ENCODE measurements at places on chromosomes 5 and 9.

- DNase-seq, result no peak
Measured at GRCh38 chr5:61409568-61409967, 77.5 kb downstream of the ZSWIM6 start.

GRCh38 chr9:73541923-73542322 lies 390.3 kb downstream of the ANXA1 start:
- no peak for DNase-seq

GRCh38 chr5:122870219-122870856 lies 24.9 kb downstream of the SNX24 start:
- DNase-seq, result no peak

- no peak for DNase-seq
Measured at GRCh38 chr5:9599391-9599790, 30.8 kb downstream of the TAS2R1 start.

DNA sequence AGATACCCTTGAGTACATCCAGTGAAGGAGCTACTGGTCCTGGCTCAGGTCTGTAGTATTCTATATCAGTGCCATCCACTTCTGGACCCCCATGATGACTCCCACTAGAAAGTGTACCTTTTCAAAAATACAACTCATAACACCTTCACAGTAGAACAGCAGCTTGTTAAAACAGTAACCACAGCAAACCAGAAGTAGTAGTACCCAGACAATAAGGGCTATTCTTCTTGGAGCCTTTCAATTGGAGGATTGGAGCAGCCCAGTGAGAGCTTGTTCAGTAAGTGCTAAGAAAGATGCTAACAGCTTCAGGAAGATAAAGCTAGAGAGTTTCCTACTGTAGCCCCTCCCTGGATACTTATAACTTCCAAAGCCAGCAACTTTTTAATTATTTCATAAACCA lies 10.1 kb downstream of the ARL14EPL start:
- DNase-seq, result no peak

DNA sequence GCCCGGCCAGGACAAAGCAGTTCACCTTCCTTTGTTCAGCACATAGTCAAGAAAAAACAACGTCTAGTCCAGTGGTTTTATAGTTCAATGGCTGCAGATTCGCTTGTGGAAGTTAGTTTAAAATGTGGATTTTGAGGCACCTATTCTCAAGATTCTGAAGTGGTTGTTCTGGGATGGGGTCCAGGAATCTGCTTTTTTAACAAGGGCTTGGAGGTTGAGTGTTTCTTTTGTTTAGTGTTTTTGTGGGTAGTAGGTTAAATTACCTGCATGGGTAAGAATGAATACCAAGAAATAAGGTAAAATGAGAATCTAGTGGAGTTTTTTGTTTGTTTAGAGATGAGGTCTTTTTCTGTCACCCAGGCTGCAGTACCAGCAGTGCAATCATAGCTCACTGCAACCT lies 28.4 kb upstream of the NADK2 start:
- no peak for DNase-seq

DNA sequence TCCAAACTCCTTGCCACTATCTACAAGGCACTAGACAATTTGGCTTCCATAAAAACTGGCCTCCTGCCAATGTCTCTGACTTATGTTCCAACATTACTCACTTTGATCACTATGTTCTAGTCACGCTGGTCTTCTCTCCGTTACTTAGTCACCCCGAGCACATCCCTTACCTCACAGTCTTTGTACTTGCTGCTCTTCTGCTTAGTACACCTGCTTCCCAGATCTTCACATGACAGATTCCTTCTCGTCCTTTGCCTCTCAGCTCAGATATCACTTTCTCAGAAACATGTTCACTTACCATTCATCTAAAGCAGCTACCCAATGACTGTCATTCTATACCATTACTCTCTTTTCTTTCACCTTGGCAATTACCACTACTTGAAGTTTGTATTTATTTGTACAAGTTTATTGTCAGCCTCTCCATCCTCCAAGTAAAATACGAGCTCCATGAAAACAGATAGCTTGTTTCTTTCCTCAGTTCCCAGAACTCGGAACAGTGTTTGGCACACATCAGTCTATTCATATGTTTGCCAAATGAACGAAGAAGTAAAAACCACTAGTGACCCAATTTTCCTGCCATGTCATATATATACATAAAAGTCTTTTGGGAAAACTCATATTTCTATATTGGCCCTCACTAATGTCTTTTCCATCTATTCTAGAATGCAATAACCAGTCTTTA lies 5.9 kb upstream of the SLC22A5 start:
- DNase-seq, result no peak

DNA sequence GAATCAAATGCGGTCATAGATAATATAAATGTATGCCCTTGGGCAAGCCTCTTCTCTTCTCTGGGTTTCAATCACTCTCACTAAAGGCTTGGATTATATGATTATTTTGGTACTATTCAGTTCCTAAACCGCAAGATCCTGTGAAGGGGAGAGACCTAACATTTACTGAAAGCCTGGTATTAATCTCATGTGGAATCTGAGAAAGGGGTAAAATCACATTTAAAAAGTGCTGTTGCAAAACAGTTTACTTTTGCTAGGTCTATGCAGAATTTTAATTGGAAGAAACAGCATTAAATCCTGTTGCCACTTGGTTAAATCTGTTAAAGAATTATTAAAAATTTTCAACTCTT lies 50.7 kb downstream of the SLC44A1 start:
- DNase-seq, result no peak

DNA sequence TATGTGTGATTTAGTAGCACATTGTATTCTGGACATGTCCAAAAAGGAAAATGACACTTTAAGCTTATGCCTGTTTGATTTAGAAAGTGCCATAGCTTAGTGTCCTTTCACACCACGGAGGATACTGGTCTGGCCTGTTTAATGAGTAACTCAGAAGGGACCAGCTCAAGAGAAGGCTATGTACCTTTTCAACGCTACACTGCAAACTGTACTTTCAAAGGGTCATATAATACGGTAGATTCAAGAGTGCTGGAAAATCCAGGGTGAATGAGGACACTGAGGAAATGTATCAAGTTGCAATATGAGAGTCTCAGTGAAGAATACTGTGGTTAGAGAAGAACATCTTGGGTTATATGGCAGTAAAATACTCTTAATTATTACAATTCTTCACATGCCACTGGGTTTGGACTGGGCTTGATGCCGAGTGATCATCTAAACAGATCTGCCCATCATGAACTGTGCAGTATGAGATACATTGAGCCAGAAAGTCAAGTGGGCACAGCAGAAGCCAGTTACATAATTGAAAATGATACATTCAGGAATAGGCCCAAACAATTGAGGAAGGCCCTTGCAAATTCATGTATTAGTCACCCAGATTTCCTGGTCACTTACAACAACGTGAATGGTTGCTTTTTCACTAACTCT lies 1211.5 kb upstream of the CDH9 start:
- DNase-seq, result no peak

GRCh38 chr9:109101202-109101595 lies 18.5 kb downstream of the TMEM245 start:
- no peak for DNase-seq

DNA sequence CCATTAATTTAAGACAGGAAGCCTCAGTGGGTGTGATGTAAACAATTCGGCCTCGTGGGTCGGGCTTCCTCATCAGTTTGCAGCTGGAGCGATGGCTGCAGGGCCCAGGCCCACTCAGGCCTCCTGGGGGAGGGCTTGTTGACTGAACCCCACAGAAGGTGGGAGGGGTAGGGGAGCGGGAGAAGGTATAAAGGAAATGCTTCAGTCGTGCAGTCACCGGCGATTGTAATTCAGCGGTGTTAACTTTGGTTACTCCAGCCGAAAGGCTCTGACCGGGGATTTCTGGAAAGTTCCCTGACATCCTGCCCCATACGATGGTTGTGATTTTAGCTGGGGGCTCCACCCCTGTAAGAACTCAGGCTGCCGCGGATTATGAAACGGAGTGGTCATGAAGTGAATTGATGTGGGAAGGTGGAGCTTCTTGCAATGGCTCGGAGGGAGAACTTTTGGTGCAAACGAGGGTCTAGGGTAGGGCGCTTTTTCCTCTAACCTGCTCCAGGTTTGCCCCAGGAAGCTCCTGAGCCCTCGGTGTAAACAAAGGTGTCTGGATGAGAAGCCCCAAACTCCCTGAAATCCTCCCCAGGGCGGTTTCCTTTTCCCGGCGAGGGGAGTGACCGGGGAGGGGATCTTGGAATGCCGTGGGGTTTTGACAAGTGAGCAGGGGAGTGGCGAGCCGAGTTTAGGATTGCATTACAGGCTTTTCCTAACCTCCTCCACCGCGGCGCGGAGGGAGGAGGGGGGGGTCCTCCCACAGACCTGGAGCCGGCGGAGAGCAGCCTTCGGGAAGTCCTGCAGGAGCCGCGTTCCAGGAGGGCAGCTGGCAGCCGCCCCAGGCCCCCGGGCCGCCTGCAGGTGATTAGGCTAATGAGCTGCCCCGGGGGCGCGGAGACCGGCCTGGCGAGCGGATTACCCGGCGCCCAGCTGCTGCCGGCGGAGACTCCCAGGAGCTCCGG lies 215.5 kb downstream of the PDZD2 start:
- DNase-seq, result no peak

GRCh38 chr5:163245584-163245983 lies 191.8 kb upstream of the CCNG1 start:
- DNase-seq, result no peak

DNA sequence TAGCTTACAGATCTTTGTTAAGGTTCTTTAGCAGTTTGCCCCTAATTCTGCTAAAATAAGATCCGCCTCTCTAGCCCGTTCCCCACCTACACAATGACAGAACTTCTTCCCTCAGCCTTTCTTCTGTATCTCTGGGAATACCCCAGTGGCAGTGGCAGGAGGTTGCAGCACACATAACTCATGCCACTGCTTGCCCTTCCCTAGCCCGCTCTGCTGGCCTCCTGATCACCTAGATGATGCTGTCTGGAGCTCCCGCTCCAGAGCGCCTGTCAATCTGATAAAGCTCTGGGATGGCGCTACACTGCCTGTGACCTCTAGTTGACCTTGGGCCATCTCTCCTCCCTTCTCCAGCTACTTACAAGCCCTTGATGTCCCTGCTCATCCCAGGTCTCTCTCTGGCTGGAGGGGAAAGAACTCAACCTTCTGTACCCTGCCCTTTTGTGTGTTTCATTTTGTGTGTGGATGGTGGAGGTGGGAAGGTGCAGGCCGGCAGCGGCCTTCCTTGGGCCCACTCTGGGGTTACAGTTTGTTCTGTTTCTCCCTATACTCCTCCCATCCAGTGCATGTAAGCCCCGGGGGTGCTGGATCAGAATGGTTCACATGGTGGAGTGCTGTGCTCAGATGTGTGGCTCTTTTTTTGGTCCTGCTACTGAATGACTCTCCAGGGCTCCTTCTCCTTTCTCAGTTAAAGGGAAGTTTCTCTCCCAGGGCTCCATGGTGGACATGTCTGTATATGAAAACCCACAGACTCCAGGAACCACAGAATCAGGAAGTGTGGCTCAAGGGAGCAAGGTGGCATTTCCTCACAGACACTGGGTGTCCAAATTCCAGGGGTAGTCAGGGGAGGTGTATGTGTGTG lies 29.1 kb downstream of the MTX3 start:
- no peak for DNase-seq

GRCh38 chr5:12354686-12355085 lies 450.4 kb upstream of the CTNND2 start:
- no peak for DNase-seq

DNA sequence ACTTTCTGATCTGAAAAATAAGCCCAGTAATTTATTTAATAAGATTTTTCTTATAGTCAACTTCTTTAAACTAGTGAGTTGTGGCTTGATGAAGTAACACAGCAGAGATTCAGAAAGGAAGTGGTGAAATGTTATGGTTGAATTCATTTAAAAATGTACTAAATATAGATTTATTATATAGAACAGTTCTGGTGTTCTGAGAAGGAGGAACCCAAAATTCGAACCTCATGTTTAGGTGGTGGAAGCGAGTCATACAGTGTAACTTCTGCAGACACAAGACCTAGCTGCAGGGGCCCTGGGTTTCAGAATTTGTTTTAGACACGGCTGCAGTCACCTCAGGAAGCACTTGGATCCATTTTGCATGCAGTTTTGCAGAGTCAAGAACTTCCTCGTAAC lies 188.2 kb downstream of the TRIO start:
- no peak for DNase-seq

DNA sequence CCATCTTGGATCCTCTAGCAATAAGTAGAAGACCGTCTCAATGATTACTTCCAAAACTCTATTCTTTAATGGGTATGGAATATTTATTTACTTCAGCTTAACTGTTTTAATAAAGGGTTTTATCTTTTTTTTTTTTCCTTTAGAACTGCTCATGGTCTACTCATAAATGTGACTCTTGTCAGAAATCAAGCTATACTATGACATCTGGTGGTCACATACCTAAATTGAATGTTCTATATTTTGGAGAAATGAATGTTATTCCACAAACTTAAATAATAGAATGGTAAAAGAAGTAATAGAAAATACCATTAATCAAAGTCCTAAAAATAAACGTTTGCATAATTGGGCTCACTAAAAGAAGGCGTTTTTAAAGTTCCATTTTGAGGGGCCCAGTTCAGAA lies 131.2 kb upstream of the PLCXD3 start:
- DNase-seq, result no peak

DNA sequence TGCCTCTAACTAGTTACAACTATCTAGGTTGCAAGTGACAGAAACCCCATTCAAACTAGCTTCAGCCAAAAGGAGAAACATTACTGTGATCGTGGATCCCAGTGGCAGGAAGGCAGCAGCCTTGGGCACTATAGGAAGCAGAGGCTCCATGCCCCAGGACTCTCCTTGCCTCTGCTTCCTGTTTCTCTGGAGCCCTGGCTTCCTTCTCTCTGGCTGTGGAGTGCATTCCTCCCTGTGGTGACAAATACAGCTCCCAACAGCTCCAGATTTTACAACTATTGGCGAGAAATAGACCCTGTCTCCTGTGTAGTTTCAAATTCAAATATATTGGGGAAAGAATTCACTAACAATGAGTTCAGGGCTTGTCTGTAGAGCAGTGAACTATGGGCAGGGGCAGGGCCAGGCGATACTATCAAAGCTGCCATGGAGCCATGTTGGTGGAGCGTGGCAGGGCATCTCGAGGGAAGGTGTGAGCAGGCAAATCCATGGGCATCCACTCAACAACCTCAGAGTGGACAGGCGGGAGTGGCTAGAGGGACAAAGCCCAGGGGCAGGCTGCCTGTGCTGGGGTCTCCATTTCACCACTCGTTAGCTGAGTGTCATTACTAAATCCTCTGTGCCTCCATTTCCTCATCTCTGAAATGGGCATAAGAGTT lies 189.5 kb downstream of the ERCC6L2 start:
- DNase-seq, result no peak

DNA sequence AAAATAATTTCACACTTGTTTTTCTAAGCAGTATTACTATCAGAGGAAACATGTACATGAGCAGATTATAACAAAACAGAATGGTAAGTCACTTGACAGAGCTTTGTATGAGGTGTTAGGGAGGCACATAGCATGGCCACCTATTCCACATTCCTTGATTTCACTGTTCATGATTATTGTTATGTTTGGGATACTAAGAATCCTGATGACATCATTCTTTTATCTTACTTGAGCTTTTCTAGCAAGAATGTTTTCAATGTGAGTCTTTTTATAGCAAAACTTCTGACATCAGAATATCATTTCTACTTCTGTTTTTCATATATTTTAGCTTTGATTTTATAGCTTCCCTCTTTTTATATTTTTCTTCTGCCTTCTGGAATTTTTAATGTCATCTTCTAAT lies 208.2 kb downstream of the DMRTA1 start:
- no peak for DNase-seq

GRCh38 chr5:14741801-14742440 lies 77.4 kb downstream of the OTULIN start:
- no peak for DNase-seq
